Prostate gland (tissue), 2 donors: ENCODE measurements at places on chromosomes 1 and 21. TPM values are rescaled to one million over a fixed set of nuclear protein-coding genes. Genes with fewer than 3 reads are reported as not detected.
A peak's percentile ranks its signal among the peaks of the same experiment; 100 is the strongest.

SLC16A4 gene
- total RNA-seq, result 1.7 TPM

HTR6 gene
- total RNA-seq, result not detected

RSPO1 gene
- total RNA-seq, result 1.6 TPM

TMPRSS15 gene
- not detected for total RNA-seq

ZMYM1 gene
- 12.0 TPM for total RNA-seq

SNIP1 gene
- 27.6 TPM for total RNA-seq

FYB2 gene
- 7.8 TPM for total RNA-seq

EFNA4 gene
- total RNA-seq, result 23.4 TPM

PLCH2 gene
- total RNA-seq, result 41.0 TPM

CASP9 gene
- total RNA-seq, result 22.2 TPM

SH2D1B gene
- total RNA-seq, result not detected

COA7 gene
- 4.4 TPM for total RNA-seq

GRCh38 chr1:150021191-150021694 is 10.7 kb upstream of the OTUD7B start:
- H3K4me3 ChIP-seq, result no peak overlapping the region
- DNase-seq, result no peak
- no peaks in the 10 kb centered on the region for H3K36me3 ChIP-seq
- no peak overlapping the region for H3K27ac ChIP-seq

- peak overlapping the region; percentile 79 for H3K27ac ChIP-seq
- no peak overlapping the region for H3K4me3 ChIP-seq
- H3K27me3 ChIP-seq, result no peaks in the 10 kb centered on the region
- peaks cover 8% of the 10 kb centered on the region for H3K4me1 ChIP-seq
- H3K36me3 ChIP-seq, result no peaks in the 10 kb centered on the region
These were observed 141.8 kb downstream of the TOMM20 start for GRCh38 chr1:234986750-234987414.

DNA sequence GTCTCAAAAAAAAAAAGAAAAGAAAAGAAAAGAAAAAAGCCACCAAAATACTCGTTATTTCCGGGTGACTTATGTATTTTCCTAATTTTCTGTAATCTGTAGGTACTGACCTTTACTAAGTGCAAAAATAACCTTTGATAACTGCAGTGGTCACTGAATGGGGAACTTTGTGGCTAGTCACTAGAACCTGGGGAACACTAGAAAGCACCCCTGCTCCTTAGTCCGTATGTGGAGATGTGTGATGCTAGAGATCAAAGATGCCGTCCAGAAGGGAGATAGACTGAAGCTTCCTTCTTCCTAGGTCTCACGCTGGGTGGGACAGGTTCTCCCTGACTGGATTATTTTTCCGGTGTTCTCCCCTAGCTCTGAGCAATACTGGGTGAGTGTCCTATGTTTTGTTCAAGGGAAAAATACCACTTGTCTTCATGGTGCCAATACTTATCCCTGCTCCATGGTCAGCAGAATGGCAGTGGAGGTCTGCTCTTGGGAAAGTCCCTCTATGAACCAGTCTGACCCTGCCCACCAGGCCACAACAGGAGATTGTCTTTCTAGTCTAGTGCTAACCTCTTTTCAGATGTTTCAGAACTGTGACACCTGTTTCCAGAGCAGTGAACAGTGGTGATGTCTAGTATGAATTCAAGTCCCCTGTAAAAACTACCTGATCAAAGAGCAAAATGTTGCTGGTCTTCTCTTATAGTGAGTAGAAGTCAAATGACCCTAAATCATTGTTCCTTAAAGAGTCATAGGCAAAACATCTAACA is 39.9 kb downstream of the GTF2B start:
- no peak for DNase-seq
- H3K4me3 ChIP-seq, result no peak overlapping the region
- H3K27ac ChIP-seq, result no peak overlapping the region
- H3K4me1 ChIP-seq, result no peaks in the 10 kb centered on the region

DNA sequence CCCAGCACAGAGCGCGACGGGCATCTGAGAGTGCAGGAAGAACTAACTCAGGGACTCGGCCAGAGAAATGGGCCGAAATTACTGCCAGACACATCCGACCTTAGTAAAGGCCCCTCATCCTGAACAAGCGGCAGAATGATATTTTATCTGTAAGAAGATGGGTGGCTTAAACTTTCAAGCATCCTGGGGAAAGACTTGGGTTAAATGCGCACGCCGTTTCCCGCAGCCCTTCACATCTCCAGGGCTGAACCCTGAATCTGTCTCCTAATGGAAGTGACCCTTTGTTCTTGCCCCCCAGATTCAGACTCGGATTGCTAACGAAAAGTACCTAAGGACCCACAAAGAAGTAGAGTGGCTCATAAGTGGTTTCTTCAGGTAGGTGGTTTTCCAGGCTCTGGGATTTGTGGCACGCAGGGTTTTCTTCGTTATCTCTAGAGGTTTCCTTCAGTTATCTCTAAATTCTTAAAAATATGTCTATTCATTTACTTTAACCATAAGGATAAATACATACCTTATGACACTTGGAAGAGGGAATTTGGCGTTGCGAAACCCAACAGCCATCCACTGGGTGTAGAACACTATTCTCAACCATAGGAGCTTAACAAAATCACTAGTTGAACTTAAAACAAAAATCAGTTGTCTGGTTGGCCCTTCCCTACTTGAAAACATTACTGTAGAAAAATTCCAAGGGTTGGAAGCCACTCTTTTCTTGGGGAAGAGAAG is 627 bp downstream of the RIIAD1 start:
- no peaks in the 10 kb centered on the region for H3K27me3 ChIP-seq
- H3K4me3 ChIP-seq, result peak overlapping the region; percentile 19
- no peak overlapping the region for H3K27ac ChIP-seq
- no peak for DNase-seq
- H3K36me3 ChIP-seq, result no peaks in the 10 kb centered on the region

- H3K27ac ChIP-seq, result peak overlapping the region; percentile 99
- peaks cover 9% of the 10 kb centered on the region for H3K4me1 ChIP-seq
- peak; percentile 93 for DNase-seq
- H3K36me3 ChIP-seq, result peaks cover 9% of the 10 kb centered on the region
- no peaks in the 10 kb centered on the region for H3K27me3 ChIP-seq
These were observed 767 bp upstream of the IRF2BP2 start for GRCh38 chr1:234610666-234611224.

GRCh38 chr1:202007805-202008489 is 2.4 kb upstream of the ELF3 start:
- H3K36me3 ChIP-seq, result peaks cover 9% of the 10 kb centered on the region
- peak overlapping the region; percentile 5 for H3K4me3 ChIP-seq
- H3K27me3 ChIP-seq, result no peaks in the 10 kb centered on the region
- DNase-seq, result peak; percentile 85
- H3K27ac ChIP-seq, result peak overlapping the region; percentile 91
- peaks cover 13% of the 10 kb centered on the region for H3K4me1 ChIP-seq

DNA sequence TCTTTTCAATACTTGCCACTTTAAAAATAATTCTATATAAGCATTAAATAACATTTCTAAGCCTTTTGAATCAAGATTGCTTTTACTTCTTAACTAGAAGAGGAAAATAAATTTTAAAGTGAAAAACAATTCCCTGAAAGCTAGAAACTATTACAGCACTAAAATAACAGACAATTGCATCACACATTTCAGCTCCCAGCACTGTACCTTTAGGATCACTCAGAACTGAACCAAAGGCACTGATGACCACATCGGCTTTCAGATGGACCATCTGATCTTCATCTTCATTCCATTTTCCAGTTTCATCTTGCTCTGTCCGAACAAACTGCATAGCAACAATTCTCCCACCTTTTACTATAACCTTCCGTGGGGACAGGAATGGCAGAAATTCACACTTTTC is 347.3 kb downstream of the DPYD start:
- H3K27ac ChIP-seq, result no peak overlapping the region
- H3K27me3 ChIP-seq, result no peaks in the 10 kb centered on the region
- no peaks in the 10 kb centered on the region for H3K36me3 ChIP-seq

DNA sequence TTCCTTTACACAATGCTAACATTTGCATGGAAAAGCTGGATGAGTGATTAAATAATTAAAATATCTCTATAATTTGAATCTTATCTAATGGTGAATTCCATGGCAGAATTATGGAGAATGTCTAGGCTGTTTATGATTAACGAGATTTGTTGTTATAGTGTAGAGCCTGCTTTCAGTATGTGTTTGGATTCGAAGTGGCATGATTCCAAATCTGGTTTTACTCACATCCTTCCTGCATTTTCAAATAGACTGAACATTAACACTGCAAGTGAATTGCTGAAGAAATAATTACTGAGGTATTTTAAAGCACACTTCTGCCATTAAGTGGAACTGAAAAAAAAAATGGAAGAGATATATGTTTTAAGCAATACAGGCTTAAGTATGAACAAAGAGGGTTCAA is 5.1 kb upstream of the NEK7 start:
- H3K36me3 ChIP-seq, result no peaks in the 10 kb centered on the region
- DNase-seq, result no peak
- H3K4me1 ChIP-seq, result no peaks in the 10 kb centered on the region
- H3K4me3 ChIP-seq, result no peak overlapping the region
- no peak overlapping the region for H3K27ac ChIP-seq
- no peaks in the 10 kb centered on the region for H3K27me3 ChIP-seq

DNA sequence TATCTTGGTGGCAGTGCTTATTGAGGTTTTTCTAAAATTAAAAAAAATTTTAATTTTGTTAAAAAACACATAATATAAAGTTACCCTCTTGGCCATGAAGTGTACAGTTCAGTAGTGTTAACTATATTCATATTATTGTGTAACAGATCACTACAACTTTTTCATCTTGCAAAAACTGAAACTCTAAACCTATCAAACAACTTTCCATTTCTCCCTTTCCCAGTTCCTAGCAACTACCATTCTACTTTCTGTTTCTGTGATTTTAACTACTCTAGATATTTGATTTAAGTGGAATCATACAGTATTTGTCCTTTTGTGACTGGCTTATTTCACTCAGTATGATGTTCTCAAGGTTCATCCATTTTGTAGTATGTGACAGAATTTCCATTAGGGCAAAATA is 55.5 kb downstream of the SLAMF6 start:
- no peak for DNase-seq
- no peaks in the 10 kb centered on the region for H3K36me3 ChIP-seq

GRCh38 chr1:205595435-205595834 is 36.4 kb downstream of the ELK4 start:
- no peak overlapping the region for H3K27ac ChIP-seq
- DNase-seq, result no peak
- no peaks in the 10 kb centered on the region for H3K4me1 ChIP-seq
- H3K27me3 ChIP-seq, result no peaks in the 10 kb centered on the region
- no peak overlapping the region for H3K4me3 ChIP-seq

- H3K27me3 ChIP-seq, result no peaks in the 10 kb centered on the region
- no peak for DNase-seq
- no peak overlapping the region for H3K4me3 ChIP-seq
- H3K4me1 ChIP-seq, result no peaks in the 10 kb centered on the region
These were observed 610.6 kb upstream of the ZP4 start for GRCh38 chr1:238501290-238501689.

DNA sequence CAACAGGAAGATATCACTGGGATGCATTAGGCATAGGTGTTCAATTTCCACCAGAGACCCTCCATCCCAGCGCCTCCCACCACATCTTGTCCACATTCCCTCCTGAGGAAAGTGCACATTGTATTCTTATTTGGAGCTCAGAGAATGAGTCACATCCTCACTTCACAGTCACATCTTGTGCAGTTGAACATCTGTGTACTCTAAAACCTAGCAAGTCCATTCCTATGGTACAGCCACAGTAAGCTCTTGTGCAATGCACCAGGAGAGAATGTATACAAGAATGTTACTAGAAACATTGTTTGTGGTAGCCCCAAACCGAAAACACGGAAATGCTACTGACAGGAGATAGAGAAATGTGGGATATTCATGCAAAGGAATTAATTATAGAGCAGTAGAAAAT is 1.6 kb upstream of the KDF1 start:
- peaks cover 4% of the 10 kb centered on the region for H3K4me1 ChIP-seq
- H3K36me3 ChIP-seq, result no peaks in the 10 kb centered on the region
- DNase-seq, result no peak

DNA sequence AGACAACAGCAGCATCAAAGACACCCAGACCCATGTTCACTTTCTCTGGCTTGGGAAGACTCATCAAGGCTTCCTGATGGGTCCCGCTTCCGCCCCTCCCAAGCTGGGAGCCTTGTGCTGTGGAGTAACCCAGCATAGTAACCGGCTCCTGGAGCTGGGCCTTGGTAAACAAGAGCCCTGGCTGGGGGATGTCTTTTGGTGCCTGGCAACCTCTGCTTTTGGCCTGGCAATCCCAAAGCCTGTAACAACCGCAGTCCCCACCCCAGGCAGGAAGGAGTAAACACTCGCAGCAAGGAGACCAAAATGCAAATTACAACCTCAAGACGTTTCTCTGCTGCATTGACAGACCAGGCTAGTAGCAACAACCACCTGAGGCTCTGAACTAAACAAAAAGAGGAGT is 16.9 kb upstream of the THRAP3 start:
- no peaks in the 10 kb centered on the region for H3K36me3 ChIP-seq
- peaks cover 10% of the 10 kb centered on the region for H3K4me1 ChIP-seq

- no peaks in the 10 kb centered on the region for H3K27me3 ChIP-seq
- H3K4me3 ChIP-seq, result no peak overlapping the region
- no peaks in the 10 kb centered on the region for H3K36me3 ChIP-seq
- H3K27ac ChIP-seq, result no peak overlapping the region
These were observed 792.0 kb downstream of the LTN1 start for GRCh38 chr21:28200726-28201125.

DNA sequence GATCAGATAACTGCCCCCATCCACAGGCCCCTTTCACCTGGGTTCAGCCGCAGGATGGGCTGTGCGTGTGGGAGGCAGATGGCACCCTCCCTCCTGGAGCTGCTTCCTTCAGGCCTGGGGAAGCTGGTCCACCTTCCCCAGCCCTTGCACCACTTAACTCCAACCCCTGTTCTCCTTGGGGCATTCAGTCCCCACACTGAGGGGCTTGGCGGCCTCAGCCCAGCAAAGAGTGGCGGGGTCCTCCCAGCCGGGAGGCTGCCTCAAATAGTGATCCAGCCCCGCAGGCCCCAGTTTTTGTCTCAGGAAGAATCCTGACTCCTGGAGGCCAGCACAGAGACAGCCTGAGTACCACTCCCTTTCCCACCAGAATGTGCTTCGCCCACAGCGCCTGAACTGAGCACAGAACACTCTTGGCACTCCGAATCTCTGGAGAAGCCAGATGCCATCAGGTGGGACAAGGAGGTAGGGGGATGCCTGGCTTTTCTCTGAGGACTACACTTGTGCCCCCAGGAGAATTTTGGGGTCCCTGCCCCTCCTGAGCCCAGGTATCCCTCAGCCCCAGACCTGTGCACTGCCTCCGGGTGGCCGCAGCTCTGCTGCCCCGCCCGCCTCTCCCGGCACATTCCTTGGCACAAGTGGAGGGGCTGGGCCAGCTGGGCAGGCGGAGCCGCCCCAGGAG is 936 bp downstream of the PAQR6 start:
- no peaks in the 10 kb centered on the region for H3K4me1 ChIP-seq
- no peak for DNase-seq
- H3K36me3 ChIP-seq, result peaks cover 13% of the 10 kb centered on the region
